ENCODE measurements at places on chromosomes 4 and X. TPM values are rescaled to one million over a fixed set of nuclear protein-coding genes. Genes with fewer than 3 reads are reported as not detected.

Gene PAGE2
- total RNA-seq: not detected

DNA sequence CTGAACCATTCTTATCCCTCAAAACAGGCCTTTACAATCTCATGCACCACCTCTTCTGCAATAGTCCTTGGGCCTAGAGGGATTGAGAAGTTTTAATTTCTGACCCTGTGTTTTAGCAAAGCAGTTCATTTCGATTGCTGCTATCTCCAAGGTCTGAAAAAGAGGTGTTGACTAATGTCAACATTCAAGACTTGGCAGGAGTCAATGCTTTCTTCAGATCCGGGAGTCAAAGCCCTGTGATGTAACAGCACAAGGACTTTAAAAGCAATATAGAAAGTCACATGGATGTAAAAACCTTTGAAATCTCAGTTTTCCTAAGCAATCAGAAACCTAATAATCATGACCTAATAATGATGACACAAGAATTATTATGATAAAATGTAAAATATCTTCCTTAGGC is 133.8 kb downstream of the ADAM29 start:
- no peak for DNase-seq

DNA sequence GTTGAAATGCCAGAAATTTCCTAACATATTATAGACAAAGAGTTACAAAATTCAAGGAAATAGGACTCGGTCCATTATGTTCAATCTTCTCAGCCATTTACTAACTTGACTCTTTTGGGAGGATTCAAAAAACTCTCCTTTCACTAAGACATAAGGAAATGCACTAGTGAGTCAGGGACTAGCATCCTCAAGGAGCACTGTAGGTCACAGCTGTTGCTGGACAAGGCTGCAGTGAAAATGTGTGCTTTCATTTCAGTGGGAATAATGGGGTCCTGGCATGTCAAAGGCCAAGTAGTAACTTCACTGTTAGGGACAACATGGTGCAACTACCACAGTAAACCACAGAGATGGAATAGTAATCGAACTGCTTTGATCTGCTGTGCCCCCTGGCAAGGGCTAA is 56.9 kb upstream of the ABCG2 start:
- no peak for DNase-seq

DNA sequence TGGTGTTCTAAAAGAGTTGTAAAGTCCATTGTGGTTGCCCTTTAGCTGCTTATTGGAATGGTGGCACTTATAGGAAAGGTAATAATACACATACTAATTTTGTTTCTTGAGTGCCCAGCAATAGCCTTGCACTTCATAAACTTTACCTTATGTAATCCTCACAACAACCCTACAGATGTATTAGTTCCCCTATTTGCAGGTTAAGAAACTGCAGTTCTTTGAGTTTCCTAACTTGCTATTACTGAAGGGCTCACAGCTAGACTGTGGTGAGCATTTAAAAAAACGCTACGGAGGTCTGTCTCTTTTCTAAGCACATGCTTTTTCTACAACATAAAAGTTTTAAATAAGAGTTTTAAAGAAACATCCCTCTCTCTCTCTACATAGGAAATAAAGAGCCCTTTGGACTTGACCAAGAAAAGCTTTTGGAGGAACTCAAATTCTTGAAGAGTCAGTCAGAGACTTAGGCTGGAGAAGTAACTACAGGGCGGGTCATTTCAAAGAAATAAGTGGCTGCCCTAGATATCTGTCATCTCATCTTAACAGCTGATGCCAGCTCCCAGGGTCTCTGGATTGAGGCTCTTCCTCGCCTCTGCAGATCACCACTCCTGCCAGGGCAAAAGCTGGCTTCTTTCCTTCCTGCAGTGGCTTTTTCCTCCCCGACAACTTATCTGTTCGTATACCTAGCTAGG is 42.0 kb upstream of the FBXW7 start:
- no peak for DNase-seq

DNA sequence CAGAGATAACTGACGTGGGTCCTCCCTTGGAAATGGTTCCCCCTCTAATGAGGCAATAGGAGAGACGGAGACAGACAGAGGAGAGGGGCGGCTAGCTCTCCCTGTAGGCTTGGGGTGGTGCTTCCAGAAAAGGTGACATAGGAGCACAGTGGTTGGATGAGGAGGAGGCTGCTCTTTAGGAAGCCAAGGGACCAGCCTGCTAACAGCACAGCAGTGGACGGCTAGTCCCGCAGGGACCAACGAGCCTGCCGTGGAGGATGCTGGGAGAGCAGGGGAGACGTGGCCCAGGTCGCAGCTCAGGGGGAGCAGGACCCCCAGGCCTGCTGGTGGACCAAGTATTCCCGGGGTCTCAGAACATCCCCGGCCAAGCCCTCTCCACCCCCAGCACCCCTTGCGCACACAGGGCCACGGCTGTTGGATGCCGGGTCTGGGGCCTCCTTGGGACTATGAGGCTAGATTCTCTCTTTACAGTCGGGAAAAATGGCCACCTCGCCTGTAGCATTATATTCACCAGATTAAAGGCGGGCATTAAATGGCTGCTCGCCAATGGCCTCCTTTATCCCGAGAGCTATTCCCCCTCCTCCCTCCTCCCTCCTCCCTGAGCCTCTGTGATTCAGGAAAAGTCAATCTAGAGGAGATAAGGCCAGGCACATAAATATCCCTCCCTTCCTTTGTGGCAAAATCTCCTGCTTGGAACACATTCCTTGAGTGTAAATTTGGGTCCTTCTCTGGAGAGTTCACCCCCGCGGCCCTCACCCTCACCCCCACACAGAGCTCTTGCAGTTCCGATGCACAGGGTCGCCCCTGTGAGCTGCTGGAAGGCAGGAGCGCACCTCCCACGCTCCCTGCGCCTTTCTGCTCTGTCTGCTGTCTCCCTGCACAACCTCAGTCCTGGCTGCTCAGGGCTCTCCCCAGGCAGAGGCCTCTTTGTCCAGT is 30.5 kb upstream of the NSG1 start:
- no peak for DNase-seq
